ENCODE measurements at places on chromosomes 3 and 15.

GRCh38 chr3:46029953-46030543, 2.8 kb upstream of the XCR1 start:
- no peak for DNase-seq

GRCh38 chr3:12473511-12473910, 10.8 kb upstream of the TSEN2 start:
- no peak for DNase-seq

GRCh38 chr3:183203670-183204069, 41.1 kb upstream of the LAMP3 start:
- no peak for DNase-seq

DNA sequence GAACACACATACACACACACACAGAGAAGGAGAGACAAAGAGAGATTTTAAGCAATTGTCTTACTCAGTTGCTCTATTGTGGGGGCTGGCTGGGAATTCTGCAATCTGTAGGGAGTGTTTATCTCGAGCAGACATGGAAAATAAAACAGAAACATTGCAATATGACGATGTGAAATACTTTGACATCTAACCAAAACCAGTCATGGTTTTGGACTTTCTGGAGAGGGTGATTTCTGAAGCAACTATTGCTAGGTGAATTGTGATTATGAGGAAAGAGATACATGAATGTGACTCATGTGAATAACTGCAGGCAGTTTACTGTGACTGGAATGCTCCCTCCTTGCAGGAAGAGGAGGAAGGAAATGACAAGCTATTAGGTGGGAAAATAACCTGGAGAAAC, 12.3 kb upstream of the PHLDB2 start:
- no peak for DNase-seq

DNA sequence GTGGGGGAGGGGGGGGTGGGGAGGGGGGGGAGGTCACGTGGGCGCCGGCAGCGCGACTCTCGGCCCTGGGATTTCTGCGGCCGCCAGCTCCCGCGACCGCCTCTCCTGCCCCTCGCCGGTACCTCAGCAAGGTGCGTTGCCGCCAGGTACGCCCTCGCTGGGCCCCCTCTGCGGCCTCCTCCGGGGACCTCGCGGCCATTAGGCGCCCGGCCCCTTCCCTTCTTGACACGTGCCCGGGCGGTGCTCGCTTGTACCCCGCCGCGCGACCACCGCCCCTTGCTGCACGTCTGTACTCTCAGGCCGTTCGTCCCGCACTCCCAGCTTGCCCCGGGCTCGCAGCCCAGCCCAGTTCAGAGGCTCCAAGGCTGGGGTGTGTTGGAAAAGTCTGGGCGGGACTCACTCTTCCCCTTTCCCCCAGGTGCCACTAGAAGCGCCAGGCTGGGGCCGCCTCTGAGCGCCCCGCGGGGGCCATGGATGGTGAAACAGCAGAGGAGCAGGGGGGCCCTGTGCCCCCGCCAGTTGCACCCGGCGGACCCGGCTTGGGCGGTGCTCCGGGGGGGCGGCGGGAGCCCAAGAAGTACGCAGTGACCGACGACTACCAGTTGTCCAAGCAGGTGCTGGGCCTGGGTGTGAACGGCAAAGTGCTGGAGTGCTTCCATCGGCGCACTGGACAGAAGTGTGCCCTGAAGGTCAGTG, at the start of gene MAPKAPK3:
MAPKAPK3 (plus strand) TSS at position 56 of the 696 bp plus-strand sequence; CDS start at position 471, 415 bp downstream.
- DNase-seq = no peak

- DNase-seq = no peak
These were observed 245.1 kb downstream of the ADAMTS17 start for GRCh38 chr15:100096700-100097099.

- DNase-seq = no peak
These were observed 43.3 kb downstream of the HOMER2 start for GRCh38 chr15:82909080-82909815.

DNA sequence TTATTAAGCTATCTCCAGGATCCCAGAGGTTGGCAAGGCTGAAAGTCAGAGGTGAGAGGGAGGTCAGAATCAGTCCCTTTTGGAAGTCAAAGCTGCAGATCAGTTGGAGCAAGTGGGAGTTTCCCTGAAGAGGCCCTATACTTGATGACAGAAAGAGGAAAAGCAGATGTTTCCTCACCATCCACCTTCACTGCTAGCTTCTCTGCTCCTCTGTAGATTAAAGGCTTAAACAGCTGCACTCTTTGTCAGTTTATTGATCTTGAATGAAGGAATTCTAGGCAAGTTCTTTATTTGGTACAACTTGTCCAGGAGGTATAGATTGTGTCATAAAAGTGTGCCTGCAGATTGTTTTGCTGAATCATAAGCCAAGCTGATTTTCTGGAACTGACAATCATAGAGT, 408.2 kb upstream of the TGFBR2 start:
- DNase-seq = no peak

DNA sequence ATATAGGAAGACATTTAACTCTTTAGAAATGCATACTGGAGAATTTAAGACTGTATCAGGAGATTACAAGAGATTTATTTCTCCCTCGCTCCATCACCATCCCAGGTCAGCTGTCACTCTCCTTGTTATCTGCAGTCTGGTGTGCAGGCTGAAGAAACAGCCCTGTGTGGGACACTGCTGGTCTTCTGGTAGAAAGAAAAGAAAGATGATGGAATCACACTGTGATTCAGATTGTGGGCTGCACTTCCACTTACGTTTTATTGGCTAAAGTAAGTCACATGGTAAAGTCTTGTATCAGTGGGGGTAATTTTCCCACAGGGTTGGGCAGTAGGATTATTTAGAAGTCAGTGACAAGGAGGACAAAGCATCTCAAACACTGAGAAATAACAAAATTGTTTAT, 18.1 kb upstream of the ATP1B3 start:
- no peak for DNase-seq

DNA sequence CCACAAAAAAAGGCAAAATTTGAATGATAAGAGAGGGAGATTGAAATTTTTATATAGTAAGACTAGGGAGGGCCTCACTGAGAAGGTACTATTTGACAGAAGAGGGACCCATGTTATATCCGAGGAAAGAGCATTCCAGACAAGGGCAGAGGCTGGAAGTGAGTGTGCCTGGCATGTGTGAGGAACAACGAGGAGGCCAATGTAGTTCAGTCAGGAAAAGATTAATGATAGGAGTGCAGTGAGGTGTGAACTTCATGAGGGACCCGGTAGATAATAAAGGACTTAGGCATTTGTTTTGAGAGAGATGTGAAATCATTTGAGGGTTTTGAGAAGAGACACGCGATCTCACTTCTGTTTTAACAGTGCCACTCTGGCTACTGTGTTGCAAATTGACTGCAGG, 36.3 kb downstream of the ASTE1 start:
- DNase-seq = no peak

DNA sequence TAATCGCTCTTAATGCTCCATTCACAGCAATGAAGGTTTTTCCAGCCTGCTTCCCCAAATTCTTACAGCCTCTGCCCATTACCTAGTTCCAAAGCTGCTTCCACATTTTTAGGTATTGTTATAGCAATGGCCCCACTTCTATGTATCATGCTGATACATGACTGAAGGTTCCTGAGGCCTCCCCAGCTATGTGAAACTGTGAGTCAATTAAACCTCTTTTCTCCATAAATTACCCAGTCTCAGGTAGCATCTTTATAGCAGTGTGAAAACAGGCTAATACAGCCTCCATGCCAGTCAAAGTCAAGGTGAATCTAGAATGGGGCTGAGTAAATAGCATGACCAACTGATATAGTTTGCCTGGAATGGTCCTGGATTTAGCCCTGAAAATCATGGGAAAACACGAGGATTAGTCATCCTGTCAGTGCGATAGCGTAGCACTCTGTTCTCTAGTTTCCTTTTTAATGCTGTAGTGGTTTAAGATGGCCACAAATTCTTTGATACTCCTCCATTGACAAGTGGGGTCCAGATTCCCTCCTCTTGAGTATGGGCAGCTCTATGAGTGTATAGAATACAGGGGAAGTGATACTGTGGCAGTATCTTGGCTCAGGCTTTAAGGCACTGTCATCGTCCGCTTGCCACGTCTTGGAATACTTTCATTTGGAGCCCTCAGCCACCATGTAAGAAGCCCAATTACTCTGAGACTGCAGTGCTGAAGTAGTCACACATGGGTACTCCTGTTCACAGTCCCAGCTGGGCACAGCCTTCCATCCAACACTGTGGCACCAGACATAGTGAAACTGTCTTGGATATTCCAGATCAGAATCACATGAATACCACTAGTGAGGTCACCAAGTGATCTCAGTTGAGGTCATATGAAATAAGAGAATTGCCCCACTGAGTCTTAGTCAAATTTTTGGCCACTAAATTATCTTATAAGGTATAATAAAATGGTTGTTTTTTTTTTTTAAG, 94.0 kb upstream of the PLCL2 start:
- DNase-seq = no peak

DNA sequence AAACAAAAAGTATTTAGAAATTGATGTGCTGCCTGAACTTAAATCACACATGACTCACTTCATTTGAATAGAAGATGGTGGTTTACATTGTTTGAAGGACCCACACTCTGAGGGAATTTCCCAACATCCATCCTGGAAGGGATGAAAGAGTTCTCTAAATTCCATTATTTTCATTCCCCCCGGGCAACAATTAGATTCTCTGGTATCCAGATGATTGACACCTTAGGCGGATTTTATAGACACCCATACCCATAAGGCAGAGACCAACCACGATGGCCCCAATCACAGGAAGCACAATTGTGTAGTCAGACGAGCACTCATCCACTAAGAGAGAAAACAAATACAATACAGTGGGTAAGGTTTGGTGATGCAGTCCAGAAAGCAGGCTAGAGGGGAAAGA, 24.6 kb upstream of the MCCC1 start:
- no peak for DNase-seq

DNA sequence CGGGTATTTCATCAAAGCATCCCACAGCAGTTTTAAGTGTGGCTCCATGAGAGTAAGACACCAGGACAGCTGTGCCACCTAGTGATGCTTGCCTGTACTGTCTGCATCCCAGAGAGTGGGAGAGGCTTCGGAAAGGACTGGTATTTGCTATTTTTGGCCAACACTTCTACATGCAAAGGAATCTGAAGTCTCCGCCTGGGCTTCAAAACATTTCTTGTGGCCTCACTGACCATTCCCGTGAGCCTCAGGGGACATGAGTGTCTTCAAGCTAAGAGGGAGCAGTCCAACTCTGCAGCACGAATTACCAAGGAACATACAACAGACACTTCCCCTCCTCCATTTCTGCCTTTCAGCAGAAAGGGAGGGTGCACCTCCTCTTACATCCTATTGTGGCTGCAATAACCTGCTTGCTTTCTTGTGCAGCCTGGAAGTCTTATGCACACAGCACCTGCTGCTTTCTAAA, 177.5 kb downstream of the RORA start:
- peak; percentile 10 for DNase-seq

GRCh38 chr3:114953800-114954199, 193.3 kb downstream of the ZBTB20 start:
- DNase-seq = no peak

GRCh38 chr3:128482666-128483656, 10.0 kb downstream of the GATA2 start:
- DNase-seq = no peak

GRCh38 chr3:47424434-47425382, 43.9 kb downstream of the PTPN23 start:
- no peak for DNase-seq

- no peak for DNase-seq
These were observed 186.8 kb upstream of the CHRNA7 start for GRCh38 chr15:31843426-31844055.

DNA sequence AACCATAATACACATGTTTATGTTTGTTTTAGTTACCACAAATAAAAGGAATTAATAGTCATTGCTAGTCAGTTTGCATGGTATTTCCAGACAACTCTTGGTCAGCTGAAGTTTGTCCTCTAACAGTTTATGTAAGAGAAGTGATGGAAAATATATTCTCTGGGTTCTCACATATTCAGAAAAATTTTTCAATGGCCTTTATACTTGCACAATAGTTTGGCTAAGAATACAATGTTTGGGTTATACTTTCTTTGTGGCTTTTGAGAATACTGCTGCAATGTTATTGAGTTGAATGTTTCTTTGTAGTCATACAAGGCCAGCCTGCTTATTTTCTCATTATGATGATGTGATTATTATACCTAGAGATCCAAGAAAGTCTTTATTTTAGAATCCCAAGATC, 133.9 kb downstream of the RAP2B start:
- DNase-seq = no peak

DNA sequence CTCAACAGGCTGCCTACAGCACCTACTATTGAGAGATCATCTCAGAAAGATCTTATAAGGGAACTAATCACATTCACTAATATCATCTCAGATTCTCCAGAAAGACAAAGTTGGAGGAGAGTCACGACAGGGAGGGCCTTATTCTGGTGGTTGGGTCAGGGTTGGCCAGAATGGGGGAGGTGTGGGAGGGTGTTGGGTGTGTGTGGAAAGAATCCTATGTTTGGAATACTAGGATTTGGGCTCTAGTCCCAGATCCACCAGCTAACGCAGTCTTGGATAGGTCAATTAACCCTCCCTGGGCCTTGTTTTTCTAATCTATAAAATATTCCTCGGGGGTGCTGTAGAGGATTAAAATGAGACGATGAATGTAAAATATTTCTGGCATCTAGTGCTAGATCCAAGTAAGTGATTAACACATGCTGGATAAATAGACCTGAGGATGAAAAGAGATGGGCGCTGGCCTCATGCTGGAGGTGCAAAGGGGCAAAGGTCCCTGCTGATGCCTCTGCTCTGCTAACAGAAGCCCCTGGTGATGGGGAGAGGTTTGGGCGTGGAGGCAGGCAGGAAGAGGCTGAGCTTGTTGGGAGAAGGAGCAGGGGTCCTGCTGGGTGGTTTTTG, 67.6 kb upstream of the ETV5 start:
- DNase-seq = no peak

- DNase-seq = no peak
These were observed 34.0 kb downstream of the KLHL25 start for GRCh38 chr15:85760531-85761371.

DNA sequence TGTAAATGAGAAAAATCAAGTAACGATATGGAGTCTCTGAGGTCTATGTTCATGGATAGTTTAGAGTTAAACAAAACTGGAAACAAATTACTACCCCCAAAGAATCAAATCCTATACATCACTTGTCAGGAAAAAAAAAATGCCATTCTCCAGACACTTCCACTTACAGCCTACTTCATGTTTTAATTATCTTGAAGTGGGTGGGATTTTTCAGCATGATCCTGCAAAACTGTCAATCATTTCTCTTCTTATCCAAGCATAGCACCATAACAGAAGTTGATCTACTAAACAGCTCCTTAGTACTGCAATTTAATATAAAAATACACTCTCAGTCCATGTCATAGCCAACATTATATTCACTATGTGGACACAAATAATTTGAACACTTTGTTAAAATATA, 833.9 kb downstream of the TUSC7 start:
- no peak for DNase-seq

GRCh38 chr3:73499787-73500186, 125.0 kb downstream of the PDZRN3 start:
- no peak for DNase-seq

DNA sequence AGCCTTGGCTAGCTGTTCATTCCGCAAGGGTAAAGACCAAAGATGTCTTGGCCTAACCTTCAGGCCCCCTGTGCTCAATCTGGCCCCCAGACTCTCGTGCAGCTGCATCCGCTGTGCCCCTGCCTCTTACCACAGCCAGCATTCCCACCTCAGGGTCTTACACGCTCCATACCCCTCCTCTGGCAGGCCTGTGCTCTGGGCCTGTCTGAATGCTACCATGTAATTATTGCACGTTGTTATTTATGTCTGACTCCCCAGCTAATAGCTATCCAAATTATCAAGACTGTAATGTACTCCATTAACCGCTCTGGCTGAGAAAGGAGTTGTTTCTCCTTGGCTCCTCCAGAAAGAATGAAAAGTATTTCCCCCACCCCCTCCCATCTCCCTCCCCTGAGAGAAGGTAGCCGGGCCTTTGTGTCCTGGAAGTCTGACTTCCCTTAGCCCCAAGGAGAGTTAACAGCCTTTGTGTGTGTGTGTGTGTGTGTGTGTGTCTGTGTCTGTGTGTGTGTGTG, 54.5 kb upstream of the UBE2E1 start:
- no peak for DNase-seq

All from NCI-H510A (cell line).